ENCODE measurements at places on chromosomes 12 and 14.

GRCh38 chr12:5798242-5799015, 146.6 kb downstream of the ANO2 start:
- DNase-seq, result no peak

GRCh38 chr14:34714320-34715126, at the start of gene CFL2:
CFL2 (minus strand) TSS chr14:34714593; CDS start chr14:34714540, 53 bp downstream.
- no peak for DNase-seq

DNA sequence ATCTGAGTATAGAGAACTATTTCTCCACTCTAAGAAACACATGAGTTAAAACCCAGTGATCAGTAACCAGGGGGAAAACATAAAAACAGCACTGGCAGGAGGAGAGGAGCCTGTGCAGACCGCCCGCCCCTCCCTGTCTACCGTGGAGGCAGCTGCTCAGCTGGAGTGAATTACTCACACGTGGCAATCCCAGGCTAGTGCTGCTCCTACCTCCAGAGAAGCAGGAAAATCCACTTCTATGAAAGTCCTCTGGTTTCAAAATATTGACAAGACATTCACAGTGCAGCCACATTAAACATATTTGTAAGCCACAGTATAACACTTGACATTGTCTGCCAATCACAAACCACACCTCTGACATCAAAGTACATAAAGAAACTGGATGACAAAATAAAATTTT, 16.7 kb downstream of the TMEM132D start:
- DNase-seq, result no peak

GRCh38 chr12:93318720-93319522, 58.8 kb upstream of the NUDT4 start:
- DNase-seq, result no peak

- no peak for DNase-seq
Observed at GRCh38 chr12:39116861-39117260, 211.5 kb upstream of the CPNE8 start.

DNA sequence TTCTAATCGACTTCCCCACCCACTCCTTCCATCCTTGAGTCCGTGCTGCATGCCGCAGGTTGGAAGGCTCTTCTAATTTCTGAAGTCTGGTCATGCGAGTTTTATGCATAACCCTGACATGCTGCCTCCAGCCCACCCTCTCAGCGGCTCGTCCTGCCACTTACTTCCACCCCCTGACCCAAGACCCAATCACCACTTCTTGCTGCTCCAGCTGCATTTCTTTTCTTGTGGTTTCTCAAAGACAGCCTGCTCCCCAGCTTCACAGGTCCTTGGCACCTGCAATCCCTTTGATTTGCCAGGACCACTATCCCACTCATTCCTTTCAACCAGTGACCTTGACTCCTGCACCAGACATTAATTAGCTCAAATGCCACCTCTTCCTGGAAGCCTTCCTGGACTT, 486.7 kb downstream of the VRK1 start:
- DNase-seq, result no peak

- DNase-seq, result no peak
Observed at GRCh38 chr12:57460468-57460784, 841 bp downstream of the GLI1 start.

- DNase-seq, result no peak
Observed at GRCh38 chr14:93137864-93138263, 22.1 kb upstream of the ITPK1 start.

GRCh38 chr14:96574633-96575632, 72.8 kb downstream of the PAPOLA start:
- DNase-seq, result no peak

GRCh38 chr14:78254911-78255461, 84.8 kb downstream of the NRXN3 start:
- no peak for DNase-seq

GRCh38 chr12:19410211-19410610, 29.1 kb upstream of the AEBP2 start:
- no peak for DNase-seq

- DNase-seq, result no peak
Observed at GRCh38 chr12:52836491-52837412, 2.6 kb upstream of the KRT79 start.

DNA sequence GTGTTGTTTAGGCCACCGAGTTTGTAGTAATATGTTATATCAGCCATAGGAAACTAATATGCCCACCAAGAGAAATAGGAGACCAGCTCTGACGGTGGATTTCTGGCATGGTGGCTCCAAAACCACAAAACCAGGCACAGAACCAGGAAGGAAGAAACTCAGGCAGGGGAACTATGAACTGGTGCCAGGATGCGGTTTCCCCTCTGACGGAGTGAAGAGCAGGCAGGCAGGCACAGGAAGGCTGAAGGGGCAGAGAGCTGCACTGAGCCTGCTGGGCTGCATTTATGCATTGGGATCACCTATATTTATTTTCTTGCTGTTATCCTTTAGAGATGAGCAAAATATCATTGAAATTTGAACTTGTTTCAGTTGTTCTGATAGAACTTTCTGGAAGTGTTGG, 479.4 kb downstream of the VRK1 start:
- DNase-seq, result no peak

DNA sequence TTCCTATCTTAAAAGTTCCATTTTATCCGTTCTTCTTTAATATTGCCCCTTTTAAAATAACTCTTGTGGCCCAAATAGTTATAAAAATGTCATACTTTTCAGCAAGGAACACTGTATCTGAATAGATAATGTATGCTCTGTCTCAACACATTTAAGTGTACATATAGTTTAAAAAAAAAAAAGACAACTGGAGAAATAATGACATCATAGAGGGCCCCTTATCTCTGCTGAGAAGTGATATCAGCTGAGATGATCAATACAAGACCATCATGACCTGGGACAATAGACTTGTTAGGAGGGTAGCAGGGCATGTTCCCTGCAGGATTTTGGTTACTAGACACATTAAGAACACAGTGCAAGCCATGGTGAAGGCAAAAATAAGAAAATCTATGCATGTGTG, 77.5 kb downstream of the PEBP1 start:
- no peak for DNase-seq

- peak; percentile 34 for DNase-seq
Observed at GRCh38 chr12:100229876-100230275, 29.3 kb downstream of the ACTR6 start.

DNA sequence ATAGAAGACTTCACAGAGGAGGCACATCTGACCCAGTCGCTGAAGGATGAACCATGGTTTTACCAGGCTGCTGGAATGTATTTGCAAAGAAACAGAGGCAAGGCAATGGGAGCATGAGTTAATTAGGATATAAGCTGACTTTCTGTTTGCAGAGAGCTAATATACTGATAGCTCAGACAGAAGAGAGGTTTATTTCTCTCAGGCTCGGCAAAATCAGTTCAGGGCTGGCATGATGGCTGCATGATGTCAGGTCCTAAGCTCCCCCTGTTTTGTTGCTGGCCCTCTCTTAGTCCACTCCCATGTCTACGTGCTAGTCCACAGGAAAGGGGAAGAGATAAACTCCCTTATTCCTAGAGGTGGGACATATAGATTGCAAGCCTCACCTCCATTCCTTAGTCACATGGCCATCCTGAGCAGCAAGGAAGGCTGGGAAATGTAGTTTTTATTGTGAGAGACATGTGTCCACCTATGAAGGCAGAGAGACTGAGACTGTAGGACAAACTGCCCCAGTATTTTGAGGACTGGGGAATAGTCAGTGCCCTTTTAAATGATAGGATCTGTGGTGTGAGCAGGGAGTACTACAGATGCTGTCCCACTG, 224.5 kb downstream of the VRK1 start:
- DNase-seq, result no peak

- DNase-seq, result no peak
Observed at GRCh38 chr14:51868405-51868804, 8.0 kb downstream of the GNG2 start.

DNA sequence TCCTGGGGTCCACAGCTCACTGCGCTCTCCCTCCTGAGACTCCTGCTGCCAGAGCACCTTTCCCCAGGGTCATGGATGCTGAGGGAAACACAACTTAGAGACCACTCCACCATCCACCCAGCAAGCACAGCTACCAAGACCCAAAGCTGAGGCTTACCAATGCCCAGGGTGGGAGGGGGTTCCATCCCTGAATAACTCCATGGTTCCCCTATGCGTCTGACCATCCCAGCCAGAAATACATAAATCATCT, 36.3 kb downstream of the DAD1 start:
- no peak for DNase-seq

DNA sequence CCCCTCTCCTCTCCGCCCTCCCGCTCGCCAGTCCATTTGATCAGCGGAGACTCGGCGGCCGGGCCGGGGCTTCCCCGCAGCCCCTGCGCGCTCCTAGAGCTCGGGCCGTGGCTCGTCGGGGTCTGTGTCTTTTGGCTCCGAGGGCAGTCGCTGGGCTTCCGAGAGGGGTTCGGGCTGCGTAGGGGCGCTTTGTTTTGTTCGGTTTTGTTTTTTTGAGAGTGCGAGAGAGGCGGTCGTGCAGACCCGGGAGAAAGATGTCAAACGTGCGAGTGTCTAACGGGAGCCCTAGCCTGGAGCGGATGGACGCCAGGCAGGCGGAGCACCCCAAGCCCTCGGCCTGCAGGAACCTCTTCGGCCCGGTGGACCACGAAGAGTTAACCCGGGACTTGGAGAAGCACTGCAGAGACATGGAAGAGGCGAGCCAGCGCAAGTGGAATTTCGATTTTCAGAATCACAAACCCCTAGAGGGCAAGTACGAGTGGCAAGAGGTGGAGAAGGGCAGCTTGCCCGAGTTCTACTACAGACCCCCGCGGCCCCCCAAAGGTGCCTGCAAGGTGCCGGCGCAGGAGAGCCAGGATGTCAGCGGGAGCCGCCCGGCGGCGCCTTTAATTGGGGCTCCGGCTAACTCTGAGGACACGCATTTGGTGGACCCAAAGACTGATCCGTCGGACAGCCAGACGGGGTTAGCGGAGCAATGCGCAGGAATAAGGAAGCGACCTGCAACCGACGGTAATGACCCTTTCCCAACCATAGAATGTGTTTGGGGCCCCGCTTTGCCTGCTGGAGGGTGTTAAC, 615 bp downstream of the CDKN1B start:
- DNase-seq, result no peak

- no peak for DNase-seq
Observed at GRCh38 chr14:22656226-22656625, 12.1 kb upstream of the OR6J1 start.

DNA sequence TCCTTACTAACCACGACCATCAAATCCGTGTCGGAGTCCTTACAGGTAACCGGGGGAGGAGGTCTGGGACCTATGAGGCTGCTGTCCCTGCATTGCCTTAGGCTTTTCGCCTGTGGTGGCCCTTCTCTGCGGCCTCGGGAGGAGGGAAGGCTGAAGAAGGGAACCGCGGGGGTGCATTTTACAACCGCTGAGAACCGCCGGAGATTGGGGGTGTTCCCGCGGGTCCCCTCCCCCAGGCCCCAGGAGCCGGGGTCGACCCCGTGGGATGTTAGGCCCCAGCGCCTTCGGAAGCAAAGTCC, 549 bp downstream of the GPHN start:
- DNase-seq, result no peak

GRCh38 chr12:120719496-120720233, 6.0 kb upstream of the ACADS start:
- DNase-seq, result no peak

- no peak for DNase-seq
Observed at GRCh38 chr14:71003156-71003555, 95.9 kb downstream of the PCNX1 start.

GRCh38 chr12:120141336-120141735, 24.8 kb upstream of the RAB35 start:
- DNase-seq, result no peak

- DNase-seq, result no peak
Observed at GRCh38 chr12:50211392-50212070, 44.4 kb upstream of the CERS5 start.

- DNase-seq, result no peak
Observed at GRCh38 chr12:23949348-23950209, at the start of gene SOX5. SOX5 (minus strand) TSS chr12:23949670; CDS start chr12:23949601, 69 bp downstream.

DNA sequence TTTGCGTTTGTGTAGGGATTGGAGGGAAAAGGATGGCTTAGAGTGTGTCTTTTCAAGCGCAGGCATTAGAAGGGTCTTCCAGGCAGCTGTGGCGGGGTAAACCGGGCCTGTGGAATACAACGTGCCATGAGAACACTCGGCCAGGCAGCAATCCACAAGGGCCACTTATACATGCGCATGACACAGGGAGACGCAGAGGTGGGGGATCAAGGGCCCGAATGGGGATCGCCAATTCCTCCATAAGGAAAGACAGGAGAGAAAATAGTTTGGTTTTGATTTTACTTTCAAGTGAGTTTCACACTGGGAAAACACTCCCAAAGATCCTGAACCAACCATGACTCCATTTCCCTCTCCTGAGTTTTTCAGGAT, 71.6 kb downstream of the SPRING1 start:
- no peak for DNase-seq

DNA sequence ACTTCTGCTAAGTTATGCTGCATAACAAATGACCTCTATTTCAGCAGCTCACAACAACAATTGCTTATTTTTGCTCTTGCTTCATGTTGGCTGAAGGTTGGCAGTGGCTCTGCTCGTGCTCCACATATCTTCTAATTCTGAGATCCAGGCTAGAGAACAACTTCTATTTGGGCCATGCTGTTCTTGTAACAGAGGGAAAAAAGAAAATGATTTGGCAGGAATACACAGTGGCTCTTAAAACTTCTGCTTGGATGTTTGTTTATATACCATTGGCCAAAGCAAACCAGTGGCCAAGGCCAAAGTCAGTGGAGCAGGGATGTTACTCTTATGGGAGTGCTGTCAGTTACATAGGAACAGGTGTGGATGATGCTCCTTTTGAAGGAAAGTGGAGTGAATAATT, 32.1 kb downstream of the GPHN start:
- no peak for DNase-seq

DNA sequence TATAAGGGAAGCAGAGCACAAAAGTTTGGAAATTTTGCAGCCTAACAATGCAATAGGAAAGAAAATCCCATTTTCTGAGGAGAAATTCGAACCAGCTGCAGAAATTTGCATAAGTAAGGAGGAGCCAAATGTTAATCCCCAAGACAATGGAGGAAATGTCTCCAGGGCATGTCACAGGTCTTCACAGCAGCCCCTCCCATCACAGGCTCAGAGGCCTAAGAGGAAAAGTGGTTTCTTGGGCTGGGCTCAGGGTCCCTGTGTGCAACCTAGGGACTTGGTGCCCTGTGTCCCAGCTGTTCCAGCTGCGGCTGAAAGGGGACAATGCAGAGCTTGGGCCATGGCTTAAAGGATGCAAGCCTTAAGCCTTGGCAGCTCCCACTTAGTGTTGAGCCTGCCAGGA, 190.0 kb downstream of the MDGA2 start:
- DNase-seq, result no peak

- DNase-seq, result no peak
Observed at GRCh38 chr12:112282920-112283319, 99.3 kb downstream of the HECTD4 start.

DNA sequence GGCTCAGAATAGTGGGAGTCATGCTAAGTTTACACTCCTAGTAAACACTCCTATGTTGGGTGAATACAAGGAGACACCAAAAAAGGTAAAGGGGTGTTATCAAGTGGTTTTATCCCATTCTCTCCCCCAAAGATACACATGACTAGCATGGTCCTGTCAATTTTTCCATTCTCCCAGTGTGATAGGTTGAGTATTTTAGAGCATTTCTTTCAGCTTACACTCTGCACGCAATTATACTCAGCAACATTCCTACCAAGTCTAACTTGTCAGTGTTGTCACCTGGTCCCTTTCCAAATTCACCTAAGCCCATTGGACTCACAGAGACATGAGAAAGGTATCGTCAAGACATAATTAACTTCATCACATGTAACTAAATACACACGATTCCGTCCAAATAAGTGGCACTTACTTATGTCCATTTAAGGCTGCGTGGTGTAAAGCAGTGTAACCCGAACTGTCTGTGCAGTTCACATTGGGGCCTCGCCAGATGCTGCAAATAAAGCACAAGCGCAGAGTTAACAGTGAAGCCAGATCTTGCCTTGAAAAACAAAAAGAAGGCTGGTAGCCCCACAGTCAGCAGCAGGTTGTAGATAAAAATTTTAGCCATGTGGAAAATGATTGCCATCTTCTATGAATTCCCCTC, 159.7 kb downstream of the ANKS1B start:
- DNase-seq, result no peak
